ENCODE measurements at places on chromosomes 7 and 10. TPM values are rescaled to one million over a fixed set of nuclear protein-coding genes. Genes with fewer than 3 reads are reported as not detected.

GRCh38 chr7:83466187-83466923 is 182.6 kb downstream of the SEMA3E start:
- DNase-seq = no peak
- H3K27ac ChIP-seq = no peak overlapping the region
- H3K36me3 ChIP-seq = no peaks in the 10 kb centered on the region
- H3K27me3 ChIP-seq = no peaks in the 10 kb centered on the region

GRCh38 chr10:110616493-110617033 is 27.6 kb upstream of the RBM20 start:
- no peak overlapping the region for H3K4me3 ChIP-seq
- DNase-seq = no peak
- H3K27me3 ChIP-seq = no peaks in the 10 kb centered on the region
- peaks cover 74% of the 10 kb centered on the region for H3K4me1 ChIP-seq
- H3K27ac ChIP-seq = peak overlapping the region; percentile 24

The PRKAR2B gene
- 1.1 TPM for total RNA-seq

DNA sequence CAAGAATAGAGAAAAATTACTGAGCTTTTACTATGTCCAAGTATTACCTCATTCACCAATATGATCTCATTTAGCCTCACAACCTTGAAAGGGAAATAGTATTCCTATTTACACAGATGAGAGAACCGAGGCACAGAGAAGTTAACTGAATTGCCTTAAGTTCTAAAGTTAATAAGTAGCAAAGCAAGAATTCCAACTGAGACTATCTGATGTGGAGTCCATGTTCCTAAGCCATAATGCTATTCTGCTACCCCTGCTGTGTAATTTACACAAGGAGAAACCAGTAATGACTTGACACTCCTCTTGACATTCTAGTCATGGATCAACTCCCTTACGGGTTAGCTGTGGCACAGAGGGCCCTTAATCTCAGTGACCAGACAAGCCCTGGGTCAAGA is 60.7 kb downstream of the ABCB4 start:
- no peaks in the 10 kb centered on the region for H3K27me3 ChIP-seq
- H3K27ac ChIP-seq = no peak overlapping the region
- DNase-seq = no peak

The KCNIP2 gene
- total RNA-seq = 2.2 TPM

GRCh38 chr7:34842782-34843181 is 184.8 kb downstream of the NPSR1 start:
- H3K27me3 ChIP-seq = peaks cover 37% of the 10 kb centered on the region
- DNase-seq = no peak
- no peak overlapping the region for H3K27ac ChIP-seq
- no peak overlapping the region for H3K4me3 ChIP-seq
- peaks cover 9% of the 10 kb centered on the region for H3K4me1 ChIP-seq

- no peaks in the 10 kb centered on the region for H3K27me3 ChIP-seq
- DNase-seq = peak; percentile 71
- H3K4me3 ChIP-seq = peak overlapping the region; percentile 11
- H3K36me3 ChIP-seq = no peaks in the 10 kb centered on the region
These were observed 32.4 kb upstream of the CCDC7 start for GRCh38 chr10:32413513-32413912.

GRCh38 chr10:44981172-44982113 is 2.8 kb upstream of the DEPP1 start:
- peaks cover 8% of the 10 kb centered on the region for H3K4me1 ChIP-seq
- H3K4me3 ChIP-seq = no peak overlapping the region

- no peaks in the 10 kb centered on the region for H3K4me1 ChIP-seq
- no peak overlapping the region for H3K27ac ChIP-seq
- no peaks in the 10 kb centered on the region for H3K27me3 ChIP-seq
- no peak for DNase-seq
- H3K4me3 ChIP-seq = no peak overlapping the region
- peaks cover 43% of the 10 kb centered on the region for H3K36me3 ChIP-seq
These were observed 104.3 kb downstream of the TRIM24 start for GRCh38 chr7:138564365-138564764.

- H3K4me1 ChIP-seq = peaks cover 25% of the 10 kb centered on the region
- peak within 1 kb of the TSS; percentile 98 for H3K4me3 ChIP-seq
- DNase-seq = no peak
- no peaks in the 10 kb centered on the region for H3K36me3 ChIP-seq
These were observed at the start of gene HIP1 for GRCh38 chr7:75738604-75738974. Gene HIP1, minus strand, starts transcription at chr7:75738941. Its CDS starts 21 bp downstream, at chr7:75738920.

DNA sequence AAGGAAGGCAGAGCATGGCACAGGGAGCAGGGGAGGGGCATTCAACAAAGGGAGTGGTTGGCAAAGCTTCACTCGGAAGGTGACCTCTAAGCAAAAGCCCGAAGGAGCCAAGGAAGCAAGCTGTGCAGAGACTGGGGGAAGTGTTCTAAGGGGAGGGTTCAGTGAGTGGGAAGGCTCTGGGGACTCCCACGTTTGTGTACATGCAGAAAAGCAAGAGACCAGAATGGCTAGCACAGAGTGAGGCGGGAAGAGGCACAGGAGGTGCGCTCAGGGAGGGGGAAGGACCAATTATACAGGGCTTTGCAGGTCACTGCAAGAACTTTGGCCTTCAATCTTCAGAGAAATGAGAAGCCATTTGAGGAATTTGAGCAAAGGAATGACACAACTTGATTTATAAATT is 7.4 kb downstream of the ARHGAP21 start:
- H3K36me3 ChIP-seq = no peaks in the 10 kb centered on the region
- peaks cover 3% of the 10 kb centered on the region for H3K27me3 ChIP-seq
- no peak overlapping the region for H3K27ac ChIP-seq
- peaks cover 16% of the 10 kb centered on the region for H3K4me1 ChIP-seq
- DNase-seq = no peak

DNA sequence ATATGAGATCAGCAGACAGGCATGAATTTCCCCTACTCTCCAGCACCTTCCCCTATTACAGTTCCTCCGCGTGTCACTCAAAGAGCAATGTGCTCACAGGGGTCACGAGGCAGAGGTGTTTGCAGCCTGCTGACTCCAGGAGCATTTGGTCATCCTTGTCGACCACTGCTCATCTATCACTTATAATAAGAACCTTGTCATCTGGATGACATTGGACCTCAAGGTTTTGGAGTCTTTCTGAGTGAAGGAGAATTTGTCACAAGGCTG is 32.9 kb upstream of the PLPP4 start:
- no peak overlapping the region for H3K4me3 ChIP-seq
- H3K4me1 ChIP-seq = no peaks in the 10 kb centered on the region
- no peaks in the 10 kb centered on the region for H3K27me3 ChIP-seq

DNA sequence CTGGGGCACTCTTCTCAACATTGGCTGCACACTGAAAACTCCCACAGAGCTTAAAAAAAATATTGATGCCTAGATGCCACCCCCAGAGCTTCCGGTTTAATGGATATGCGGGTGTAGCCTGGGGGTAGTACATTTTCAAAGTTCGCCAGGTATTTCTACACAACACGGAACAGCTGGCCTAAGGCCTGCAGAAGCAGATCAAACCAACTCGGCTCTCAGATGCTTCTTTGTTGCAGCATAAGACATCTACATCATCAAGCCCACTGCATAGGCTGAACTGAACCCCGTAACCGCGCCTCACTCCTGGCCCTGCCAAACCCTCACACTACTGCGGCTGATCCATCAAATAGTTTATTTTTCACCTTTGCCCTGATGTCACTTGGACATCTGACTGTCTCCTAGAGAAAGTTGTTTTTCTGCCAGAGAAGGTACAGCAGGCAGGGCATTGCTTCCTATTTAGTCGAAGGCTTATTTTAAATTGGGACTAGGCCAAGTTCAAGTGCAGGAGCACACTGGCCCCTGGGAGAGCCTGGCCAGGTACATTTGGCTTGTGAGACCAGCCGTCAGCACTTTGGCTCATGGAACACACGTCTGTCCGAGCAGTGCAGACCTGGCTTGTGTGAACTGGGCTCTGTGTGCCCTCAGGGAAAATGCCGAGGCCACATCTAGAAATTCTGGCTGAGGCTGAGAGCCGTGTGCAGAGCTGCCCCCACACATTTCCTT is 113.3 kb downstream of the TACC2 start:
- no peak for DNase-seq
- no peak overlapping the region for H3K4me3 ChIP-seq
- no peaks in the 10 kb centered on the region for H3K36me3 ChIP-seq
- H3K27ac ChIP-seq = no peak overlapping the region
- H3K4me1 ChIP-seq = no peaks in the 10 kb centered on the region
- no peaks in the 10 kb centered on the region for H3K27me3 ChIP-seq

The AKR1D1 gene
- not detected for total RNA-seq

DNA sequence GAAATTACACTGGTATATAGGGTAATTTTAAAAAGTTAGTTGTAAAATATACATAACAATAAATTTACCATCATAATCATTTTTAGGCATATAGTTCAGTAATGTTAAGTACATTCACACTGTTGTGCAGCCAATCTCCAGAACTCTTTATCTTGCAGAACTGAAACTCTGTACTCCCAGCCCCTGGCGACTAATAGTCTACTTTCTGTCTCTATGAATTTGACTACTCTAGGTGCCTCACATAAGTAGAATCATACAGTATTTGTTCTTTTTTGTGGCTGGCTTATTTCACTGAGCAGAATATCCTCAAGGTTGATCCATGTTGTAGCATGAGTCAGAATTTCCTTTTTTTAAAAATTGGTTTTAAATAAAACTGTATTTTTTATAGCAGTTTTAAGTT is 41.4 kb downstream of the NRF1 start:
- no peak overlapping the region for H3K4me3 ChIP-seq
- peaks cover 50% of the 10 kb centered on the region for H3K4me1 ChIP-seq
- no peaks in the 10 kb centered on the region for H3K27me3 ChIP-seq
- DNase-seq = peak; percentile 19
- H3K36me3 ChIP-seq = peaks cover 10% of the 10 kb centered on the region
- peak overlapping the region; percentile 14 for H3K27ac ChIP-seq

Measured in activated T-cell treated with anti-CD3 and anti-CD28 coated beads, Interleukin-2, amount 50 U/mL, for 72 hours (primary cell).